Left colon (tissue), 2 donors: ENCODE measurements at places on chromosomes 2 and 18.

DNA sequence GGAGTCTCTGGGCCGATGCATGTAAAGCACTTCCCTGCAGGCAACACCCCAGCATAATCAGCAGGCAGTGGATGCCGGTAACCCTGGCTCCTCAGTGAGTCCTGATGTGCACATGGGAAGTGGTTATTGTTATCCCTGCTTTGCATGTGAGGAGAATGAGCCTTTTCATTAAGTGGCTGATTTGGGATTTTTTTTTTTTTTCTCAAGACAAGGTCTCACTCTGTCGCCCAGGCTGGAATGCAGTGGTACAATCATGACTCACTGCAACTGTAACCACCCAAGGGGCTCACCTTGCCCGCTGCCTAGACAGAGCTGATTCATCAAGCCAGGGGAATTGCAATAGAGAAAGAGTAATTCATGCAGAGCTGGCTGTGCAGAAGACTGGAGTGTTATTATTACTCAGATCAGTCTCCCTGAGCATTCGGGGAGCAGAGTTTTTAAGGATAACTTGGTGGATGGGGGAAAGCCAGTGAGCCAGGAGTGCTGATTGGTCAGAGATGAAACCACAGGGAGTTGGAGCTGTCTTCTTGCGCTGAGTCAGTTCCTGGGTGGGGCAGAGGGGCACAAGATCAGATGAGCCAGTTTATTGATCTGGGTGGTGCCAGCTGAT is 95.4 kb downstream of the SOCS6 start:
- DNase-seq: no peak

GRCh38 chr2:154032220-154032619 is 160.5 kb downstream of the GALNT13 start:
- DNase-seq: no peak

GRCh38 chr2:106053581-106053980 is 140.5 kb downstream of the UXS1 start:
- DNase-seq: no peak

DNA sequence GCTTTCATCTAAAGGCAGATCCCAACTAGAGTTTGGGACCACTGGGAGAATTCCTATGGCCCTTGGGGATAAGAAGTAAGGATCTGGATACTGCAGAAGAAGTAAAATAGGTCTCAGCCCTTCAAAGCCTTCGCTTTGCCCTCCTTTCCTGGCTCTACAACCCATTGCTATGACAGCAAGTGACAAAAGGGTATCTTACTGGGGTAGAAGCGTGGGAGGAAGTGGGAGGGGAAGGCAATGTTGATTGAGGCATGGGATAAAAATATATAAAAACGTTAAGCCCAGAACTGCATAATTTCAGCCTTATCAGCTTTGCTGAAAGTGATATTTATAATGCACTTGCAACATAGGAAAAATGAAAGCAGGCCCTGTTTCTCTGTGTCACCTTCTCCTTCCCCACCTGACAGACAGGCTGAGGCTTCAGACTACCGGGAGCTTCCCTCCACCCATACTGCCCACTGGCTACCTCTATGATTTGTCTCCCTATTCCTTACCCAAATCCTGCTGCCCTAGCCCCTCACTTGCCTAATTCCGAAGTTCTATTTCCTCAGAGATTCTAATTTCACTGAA is 14.9 kb upstream of the SOS1 start:
- no peak for DNase-seq

- no peak for DNase-seq
These were observed 100.7 kb downstream of the ARHGAP15 start for GRCh38 chr2:143229952-143230351.

DNA sequence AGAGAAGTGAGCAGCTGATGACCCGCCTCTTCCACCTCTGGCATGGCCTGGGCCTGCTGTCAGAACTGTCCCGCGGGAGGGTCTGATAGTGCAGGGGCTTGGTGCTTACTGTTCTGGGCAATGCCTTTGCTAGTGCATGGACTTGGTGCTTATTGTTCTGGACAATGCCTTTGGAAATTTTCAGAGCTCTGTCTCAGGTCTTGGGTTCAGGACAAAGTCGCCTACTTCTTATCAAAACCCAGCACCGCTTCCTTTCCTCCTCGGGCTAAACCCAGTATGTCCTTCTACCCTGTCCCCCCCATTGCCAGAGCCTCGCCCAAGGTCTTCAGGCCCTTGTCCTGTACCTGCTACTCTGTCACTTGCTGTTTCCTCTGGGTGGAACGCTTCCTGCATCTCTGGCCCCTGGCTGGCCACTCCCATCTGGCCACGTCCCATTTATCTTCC is 149.6 kb downstream of the ACKR3 start:
- no peak for DNase-seq

DNA sequence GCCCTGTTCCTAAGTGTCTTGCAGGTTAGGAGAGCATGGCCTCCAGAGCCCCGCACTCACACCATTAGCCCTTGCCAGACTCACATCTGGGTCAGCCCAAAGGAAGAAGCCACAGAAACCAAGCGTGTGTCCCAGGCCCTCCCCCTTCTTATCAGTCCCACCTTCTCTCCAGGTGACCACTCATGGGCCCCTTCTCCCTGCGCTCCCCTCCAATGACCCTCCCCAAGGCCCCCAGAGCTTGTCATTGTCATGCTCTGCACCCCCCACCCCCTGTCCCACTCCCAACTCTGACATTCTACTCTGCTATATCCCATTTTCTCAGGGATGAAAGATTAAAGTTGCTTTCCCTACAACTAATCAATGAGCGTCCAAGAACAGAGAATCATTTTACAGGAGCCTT is 30.1 kb downstream of the CAPN14 start:
- no peak for DNase-seq

GRCh38 chr2:218516614-218517013 is 51.5 kb downstream of the USP37 start:
- DNase-seq: no peak

GRCh38 chr2:47026748-47027534 is 111.3 kb upstream of the MCFD2 start:
- no peak for DNase-seq
